ENCODE measurements at places on chromosomes 3 and 15. TPM values are rescaled to one million over a fixed set of nuclear protein-coding genes. Genes with fewer than 3 reads are reported as not detected.
A peak's percentile ranks its signal among the peaks of the same experiment; 100 is the strongest.

DNA sequence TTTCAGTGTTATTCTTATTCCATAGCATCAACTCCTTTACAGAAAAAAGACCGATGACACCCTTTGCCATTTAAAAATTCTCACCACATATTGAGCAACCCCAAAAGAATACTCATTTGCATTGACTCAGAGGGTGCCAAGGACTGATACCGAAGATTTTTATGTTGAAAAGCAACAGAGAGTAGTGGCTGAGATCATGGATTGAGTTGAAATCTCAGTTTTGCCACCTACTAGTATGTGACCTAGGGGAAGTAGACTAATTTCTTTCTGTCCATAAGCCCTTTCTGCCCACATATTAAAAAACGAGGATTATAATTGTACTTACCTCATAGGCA lies 313.9 kb upstream of the SATB1 start:
- no peak overlapping the region for H3K27ac ChIP-seq
- DNase-seq, result no peak
- no peaks in the 10 kb centered on the region for H3K27me3 ChIP-seq
- no peak overlapping the region for H3K4me3 ChIP-seq
- H3K4me1 ChIP-seq, result no peaks in the 10 kb centered on the region

GRCh38 chr15:82003916-82004315 lies 41.9 kb downstream of the MEX3B start:
- H3K27ac ChIP-seq, result no peak overlapping the region
- H3K4me3 ChIP-seq, result no peak overlapping the region
- no peaks in the 10 kb centered on the region for H3K27me3 ChIP-seq
- no peaks in the 10 kb centered on the region for H3K36me3 ChIP-seq
- no peaks in the 10 kb centered on the region for H3K4me1 ChIP-seq
- no peak for DNase-seq

DNA sequence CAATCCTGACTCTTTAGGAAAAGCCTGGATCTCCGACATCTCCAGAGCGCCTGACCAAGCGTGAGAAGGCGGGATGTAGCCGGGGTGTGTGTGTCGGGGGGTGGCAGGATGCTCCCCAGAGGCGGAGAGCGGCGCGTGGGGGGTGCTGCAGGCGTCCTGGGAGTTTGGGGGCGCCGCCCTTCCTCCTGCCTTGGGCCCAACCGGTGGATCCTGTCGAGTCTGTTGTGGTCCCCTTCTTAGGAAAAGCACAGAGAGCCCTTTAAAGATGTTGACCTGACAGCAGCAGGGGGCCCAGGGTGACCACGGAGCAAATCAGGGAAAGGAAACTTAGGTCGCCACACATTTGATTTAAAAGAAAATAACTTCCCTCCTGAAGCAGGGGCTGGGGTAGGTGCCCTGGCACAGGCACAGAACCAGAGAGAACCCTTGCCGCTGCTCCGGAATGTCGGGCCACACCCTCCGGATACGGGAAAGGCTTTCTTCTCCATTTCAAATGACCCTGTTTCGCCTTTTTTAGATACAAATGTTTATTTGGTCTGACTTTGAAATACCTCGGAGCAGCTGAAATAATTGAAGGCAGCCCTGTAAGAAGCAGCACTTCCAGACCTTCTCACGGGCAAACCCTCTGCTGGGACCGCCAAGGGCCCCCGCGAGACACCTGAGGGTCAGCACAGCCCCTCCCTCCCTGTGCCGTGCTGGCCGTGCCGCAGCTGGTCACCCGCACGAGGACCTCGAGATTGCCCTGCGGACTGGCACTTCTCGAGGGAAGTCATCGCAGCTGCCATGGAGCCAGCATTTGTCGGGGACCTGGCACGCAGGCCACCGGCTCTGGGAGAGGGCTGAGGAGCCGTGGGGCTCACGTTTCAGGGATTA lies 102.9 kb upstream of the KLF13 start:
- no peak overlapping the region for H3K27ac ChIP-seq
- DNase-seq, result no peak
- H3K4me3 ChIP-seq, result no peak overlapping the region

- no peak overlapping the region for H3K4me3 ChIP-seq
- H3K4me1 ChIP-seq, result peaks cover 45% of the 10 kb centered on the region
- no peak for DNase-seq
- H3K36me3 ChIP-seq, result no peaks in the 10 kb centered on the region
- H3K27ac ChIP-seq, result no peak overlapping the region
Observed at GRCh38 chr15:85495096-85495495, 114.7 kb downstream of the AKAP13 start.

DNA sequence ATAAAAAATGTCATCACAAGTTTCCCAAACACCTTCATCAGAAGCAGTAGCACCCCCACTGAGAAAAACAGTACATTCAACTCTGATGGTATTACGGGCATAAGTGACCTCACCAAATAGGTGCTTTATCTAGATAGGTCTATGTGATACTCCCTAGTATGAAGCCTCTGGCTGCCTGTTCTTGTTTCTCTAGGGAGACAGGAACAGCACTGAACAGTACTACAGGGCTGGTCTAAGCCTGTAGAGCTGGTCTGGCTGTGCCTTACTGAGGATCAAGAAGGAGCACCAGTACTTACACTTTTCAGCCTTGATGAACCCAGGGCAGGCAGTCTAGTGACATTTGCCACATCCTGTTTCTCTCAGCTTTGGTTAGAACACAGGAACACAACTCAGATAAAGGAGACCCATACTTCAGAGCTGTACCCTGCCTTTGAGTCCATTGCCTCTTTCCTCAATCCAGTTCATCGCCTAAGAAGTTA lies 35.9 kb downstream of the OXNAD1 start:
- no peak for DNase-seq
- no peak overlapping the region for H3K4me3 ChIP-seq
- peak overlapping the region; percentile 69 for H3K27ac ChIP-seq
- H3K36me3 ChIP-seq, result peaks cover 21% of the 10 kb centered on the region
- H3K27me3 ChIP-seq, result no peaks in the 10 kb centered on the region

- H3K4me3 ChIP-seq, result peak overlapping the region; percentile 84
- H3K4me1 ChIP-seq, result peaks cover 10% of the 10 kb centered on the region
- no peak for DNase-seq
- peaks cover 13% of the 10 kb centered on the region for H3K27me3 ChIP-seq
Observed at GRCh38 chr3:50350213-50350526, 405 bp downstream of the NPRL2 start.

DNA sequence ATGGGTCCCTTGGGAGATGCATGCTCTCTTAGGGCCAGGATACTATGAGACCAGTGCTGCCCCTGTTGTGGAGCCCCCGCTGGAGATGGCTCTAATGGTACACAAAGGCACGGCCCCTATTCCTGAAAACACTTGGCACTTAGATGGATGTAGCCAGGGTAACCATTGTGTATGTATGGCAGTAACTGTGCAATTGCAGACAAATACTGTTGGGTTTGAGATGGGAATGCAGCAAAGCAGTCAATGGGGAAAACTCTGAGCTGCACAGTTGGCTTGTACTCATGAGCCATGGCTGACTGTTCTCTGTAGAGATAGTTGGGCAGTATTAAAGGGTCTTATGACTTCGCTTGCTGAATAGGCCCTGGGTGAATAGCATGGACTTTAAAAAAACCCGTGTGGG lies 67.9 kb upstream of the NPAP1 start:
- no peaks in the 10 kb centered on the region for H3K27me3 ChIP-seq
- no peaks in the 10 kb centered on the region for H3K36me3 ChIP-seq
- H3K27ac ChIP-seq, result no peak overlapping the region
- no peak for DNase-seq
- H3K4me1 ChIP-seq, result no peaks in the 10 kb centered on the region
- H3K4me3 ChIP-seq, result no peak overlapping the region

DNA sequence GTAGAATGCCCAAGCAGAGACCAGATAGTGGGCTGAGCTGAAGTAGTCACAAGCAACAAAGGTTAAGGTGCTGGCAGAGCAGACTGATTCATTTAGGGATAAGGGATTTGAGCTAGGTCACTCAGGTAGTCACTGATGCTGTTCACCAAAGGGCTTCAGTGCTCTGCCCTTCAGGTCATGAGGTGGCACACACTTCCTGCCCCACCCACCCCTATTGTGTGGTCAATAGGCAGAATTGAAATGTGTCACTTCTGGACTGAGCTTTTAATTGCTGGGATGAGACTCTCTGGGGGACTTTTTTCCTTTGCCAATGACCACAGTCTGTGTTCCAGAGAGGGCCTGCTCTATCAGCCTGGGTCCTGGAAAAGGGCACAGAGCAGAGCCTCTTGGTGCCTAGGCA lies 2.9 kb upstream of the DIS3L start:
- H3K36me3 ChIP-seq, result no peaks in the 10 kb centered on the region
- no peak for DNase-seq
- H3K4me3 ChIP-seq, result no peak overlapping the region

- DNase-seq, result no peak
- H3K4me3 ChIP-seq, result no peak overlapping the region
- H3K27ac ChIP-seq, result no peak overlapping the region
- H3K27me3 ChIP-seq, result no peaks in the 10 kb centered on the region
Observed at GRCh38 chr15:59830873-59831272, 141.8 kb upstream of the BNIP2 start.

Gene LRRN1
- 57.9 TPM for total RNA-seq

Gene CPLX3
- not detected for total RNA-seq

Gene GOLGA8Q
- total RNA-seq, result not detected
